ENCODE measurements at places on chromosomes 16 and 17.
A peak's percentile ranks its signal among the peaks of the same experiment; 100 is the strongest.

- no peak for DNase-seq
Observed at GRCh38 chr16:50322333-50322732, 46.5 kb downstream of the BRD7 start.

DNA sequence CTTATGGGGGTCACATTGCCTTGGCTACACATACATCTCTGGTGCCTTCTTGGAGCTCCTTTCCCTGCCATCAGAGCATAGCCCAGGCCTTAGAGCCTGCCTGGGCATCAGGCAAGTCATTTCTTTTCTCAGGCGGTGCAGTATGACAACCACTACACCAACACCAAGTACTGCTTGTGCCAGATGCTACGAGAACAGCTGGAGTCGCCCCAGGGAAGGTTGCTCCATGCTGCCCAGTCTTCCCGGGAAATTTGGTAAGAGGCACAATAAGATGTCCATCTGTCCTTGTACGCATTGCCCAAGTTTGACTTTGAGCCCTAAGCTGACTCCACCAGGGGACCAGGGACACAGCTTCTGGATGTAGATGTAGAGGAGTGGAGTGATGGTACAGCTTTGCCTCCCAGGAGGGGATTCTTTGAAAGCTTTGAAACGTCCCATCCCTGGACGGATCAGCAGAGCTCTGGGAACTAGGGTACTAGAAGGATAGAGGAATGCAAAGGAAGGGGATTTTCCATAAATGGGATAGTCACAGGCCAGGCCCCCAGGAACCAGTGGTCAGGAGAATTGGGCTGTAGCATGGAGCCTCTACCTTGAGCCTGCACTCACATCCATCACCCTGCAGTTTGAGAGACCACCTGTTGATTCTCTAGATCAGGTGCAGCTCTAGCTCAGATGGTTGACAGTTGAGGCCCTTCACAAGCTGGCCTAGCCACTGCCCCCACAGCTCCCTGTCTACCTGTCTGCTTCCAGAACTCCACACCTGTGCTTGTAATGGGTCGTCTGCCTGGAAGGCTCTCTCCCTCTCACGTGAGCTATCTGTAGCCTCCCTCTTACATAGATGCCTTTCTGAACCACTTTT, 11.0 kb upstream of the NFATC3 start:
- no peak for DNase-seq

- DNase-seq = no peak
Observed at GRCh38 chr16:82384017-82384416, 214.0 kb upstream of the MPHOSPH6 start.

DNA sequence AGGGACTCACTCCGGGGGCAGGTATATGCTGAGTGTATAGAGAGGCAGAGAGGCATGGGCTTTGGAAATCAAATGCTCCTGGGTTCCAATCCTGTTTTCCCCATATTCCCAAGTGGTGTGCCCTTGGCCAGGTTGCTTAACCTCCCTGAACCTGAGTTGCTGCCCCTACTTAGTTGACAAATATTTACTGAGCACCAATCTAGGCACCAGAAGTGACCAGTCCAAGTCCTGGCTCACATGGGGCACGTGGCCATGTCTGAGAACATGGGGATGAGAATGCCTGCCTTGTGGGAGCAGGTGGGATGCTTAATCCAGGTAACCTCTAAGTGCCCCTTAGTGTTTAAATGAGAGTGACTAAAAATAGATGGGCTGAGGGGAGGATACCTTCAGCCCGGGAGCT, 4.2 kb downstream of the SOCS3 start:
- DNase-seq = no peak

- no peak for DNase-seq
Observed at GRCh38 chr17:45107293-45108010, 24.9 kb downstream of the PLCD3 start.

- peak; percentile 33 for DNase-seq
Observed at GRCh38 chr17:19867329-19868078, at the start of gene ULK2. ULK2 (minus strand) TSS chr17:19867936; CDS start chr17:19867417, 519 bp downstream.

- no peak for DNase-seq
Observed at GRCh38 chr16:28974007-28974436, 556 bp upstream of the SPNS1 start.

DNA sequence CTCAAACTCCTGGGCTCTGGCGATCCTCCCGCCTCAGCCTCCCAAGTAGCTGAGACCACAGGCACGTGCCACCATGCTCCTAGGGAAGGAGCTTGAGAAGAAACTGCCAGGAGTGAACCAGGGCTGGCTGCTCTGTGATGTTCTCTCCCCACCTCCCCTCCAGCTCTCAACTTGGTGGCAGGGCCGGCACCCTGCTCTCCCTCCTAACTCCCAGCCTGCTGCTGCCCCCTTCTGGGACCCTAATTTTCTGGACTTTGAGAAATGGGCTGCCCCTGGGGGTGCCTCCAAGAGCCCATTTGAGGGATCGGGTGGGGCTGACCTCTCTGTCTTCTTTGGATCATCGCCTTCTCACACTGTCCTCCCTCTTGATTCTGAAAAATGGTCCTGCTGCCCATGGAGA, 14.9 kb upstream of the STAT3 start:
- no peak for DNase-seq

- DNase-seq = no peak
Observed at GRCh38 chr16:89922477-89922883, 662 bp upstream of the TUBB3 start.

DNA sequence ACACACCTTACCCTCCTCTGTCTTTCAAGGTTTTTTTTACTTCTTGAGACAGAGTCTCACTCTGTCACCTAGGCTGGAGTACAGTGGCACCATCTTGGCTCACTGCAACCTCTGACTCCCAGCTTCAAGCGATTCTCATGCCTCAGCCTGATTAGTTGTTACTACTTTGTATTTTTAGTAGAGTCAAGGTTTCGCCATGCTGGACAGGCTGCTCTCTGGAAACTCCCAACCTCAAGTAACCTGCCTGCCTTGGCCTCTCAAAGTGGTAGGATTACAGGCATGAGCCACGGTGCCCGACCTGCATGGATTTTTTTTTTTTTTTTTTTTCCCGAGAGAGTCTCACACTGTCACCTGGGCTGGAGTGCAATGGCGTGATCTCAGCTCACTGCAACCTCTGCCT, 273.2 kb downstream of the RBFOX1 start:
- DNase-seq = no peak

DNA sequence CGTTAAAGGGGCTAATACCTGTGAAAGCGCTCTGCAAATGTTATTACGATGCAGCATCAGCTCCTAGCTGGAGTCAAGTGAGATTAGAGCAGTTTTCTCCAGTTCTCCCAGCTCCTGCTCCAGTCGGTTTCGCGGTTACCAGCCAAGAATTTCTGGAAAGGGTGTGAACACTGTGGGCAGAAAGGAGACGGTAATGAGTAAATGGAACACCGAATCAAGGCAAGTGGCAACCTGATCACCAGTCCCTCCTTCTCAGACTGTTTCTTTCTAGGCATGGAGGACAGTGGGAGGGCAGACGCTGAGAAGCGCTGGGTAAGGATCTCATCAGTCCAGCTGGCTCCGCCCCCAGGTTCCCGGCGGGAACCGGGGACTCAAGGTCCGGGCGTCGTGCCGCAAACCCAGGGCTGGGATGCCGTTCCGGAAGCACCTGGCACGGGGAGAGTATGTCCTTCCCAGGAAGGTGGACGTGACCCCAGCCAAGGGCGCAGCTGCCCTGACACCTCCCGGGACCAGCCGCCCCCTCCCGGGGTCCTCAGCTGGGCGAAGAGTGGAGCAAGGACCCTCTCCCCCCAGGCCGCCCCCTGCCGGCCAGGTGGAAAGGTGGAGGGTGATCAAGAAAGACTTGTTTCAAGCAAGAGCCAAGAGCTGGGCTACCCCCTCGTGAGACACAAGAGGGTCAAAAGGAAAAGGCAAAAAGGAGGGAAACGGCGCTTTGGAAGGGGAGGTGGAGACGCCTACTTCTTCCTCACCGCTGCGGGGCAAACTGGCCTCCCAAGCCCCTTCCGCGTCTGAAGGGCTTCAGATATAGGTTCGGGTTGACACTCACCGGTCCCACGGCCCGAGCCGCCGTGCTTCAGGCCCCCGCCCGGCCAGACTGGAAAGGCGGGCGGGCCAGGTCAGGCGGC, 481 bp downstream of the MYO19 start:
- DNase-seq = peak; percentile 61

- DNase-seq = no peak
Observed at GRCh38 chr16:66120656-66121055, 245.8 kb upstream of the CDH5 start.

GRCh38 chr16:8943966-8944759, 19.5 kb downstream of the USP7 start:
- no peak for DNase-seq

DNA sequence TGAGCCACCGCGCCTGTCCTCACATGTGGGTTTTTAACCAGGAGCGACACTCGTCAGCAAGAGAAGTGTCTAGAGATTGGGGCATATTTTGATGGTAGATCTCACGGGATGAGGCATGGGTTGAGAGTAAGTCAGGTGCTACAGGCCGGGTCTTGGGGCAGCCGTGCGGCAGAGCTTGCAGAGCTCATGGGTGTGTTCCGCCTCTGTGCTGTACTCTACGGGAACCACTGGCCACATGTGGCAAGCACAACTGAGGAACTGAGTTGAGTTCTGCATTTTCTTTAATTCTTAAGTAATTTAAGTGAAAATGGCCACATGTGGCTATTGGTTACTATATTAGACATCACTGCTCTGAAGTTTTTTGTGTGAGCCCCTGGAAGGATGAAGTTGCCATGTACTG, 9.6 kb downstream of the CLUAP1 start:
- no peak for DNase-seq

- DNase-seq = no peak
Observed at GRCh38 chr16:64364894-64365293, 757.0 kb downstream of the CDH11 start.

DNA sequence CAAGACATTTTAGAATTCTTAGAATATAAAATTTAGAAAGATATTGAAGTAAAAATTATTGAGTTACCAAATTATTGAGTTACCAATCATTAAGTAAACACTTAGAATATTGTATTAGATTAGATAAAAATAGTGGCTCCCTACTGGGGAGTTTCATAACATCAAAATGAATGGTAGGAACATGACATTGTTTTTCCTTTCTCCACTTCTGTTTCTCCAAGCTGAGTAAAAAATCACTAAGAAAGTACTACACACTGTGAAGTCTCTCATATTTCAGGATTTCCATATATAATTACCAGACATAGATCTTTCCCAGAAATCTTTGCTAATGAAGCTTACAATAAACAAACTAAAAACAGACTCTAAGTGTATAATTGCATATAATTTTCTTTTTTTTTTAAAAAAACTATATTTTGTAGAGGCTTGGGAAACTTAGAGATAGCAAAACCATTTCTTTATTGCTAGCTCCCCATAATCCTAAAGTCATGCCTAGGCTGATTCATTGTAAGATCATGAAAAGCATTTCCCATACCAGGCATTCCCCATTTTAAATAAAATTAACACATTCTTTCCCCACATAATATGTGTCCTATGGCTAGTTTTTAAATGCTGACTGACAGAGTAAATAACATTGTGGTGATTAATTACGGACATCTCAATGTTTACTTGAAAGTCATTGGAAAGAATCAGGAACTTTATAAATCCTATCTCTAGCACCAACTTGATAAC, 1408.7 kb upstream of the GOT2 start:
- no peak for DNase-seq

DNA sequence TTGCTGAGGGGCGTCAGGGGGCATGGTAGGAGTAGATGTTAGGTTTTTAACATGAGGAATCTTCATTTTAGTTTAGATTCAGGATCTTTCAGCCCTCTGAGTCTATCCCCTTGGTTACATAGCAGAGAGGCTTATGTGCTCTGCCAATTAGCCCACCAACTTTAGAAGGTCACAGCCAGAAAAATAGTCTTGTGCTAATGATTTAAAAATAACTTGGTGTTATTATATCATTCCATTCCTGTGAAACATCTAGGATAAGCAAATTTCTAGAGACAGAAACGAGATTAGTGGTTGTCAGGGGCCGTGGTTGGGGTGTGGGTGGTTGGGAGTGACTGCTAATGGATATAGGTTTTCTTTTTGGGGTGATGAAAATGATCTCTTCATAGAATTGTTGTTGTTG, 183.7 kb downstream of the SNX29 start:
- DNase-seq = no peak

DNA sequence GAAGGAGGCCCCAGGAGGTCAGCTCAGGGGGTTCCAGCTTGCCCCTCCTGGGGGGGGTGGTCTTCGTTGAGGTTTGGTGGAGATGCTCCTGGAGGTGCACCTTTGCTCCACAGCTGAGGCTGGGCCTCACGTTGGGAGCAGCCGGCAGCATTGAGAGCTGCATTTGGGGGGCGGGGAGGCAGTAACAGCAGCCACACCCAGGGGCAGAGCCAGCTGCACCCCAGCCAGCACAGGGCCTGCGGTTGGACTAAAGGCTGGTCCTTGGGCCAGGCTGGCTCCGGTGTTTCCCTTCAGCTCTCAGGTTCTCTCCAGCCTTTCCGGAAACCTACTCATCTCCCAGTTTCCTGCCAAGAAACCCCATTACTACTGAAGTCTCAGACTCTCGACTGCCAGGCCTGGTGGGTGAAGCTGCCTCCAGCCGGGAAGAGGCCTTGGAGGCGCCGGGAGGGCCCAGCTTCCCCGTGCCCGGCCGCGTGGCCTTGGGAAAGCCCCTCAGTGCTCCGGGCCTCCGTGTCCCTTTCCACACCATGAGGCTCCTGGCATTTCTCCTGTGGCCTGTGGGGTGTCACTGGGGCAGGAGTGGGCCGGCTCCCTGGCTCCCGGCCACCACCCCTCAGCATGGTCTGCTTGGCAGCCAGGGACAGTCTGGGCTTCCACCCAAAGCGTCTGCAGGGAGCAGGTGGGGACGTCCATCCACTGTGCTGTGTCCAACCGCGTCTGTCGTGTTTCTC, 14.0 kb upstream of the BAIAP2 start:
- no peak for DNase-seq

GRCh38 chr17:62626719-62627218, 701 bp upstream of the MRC2 start:
- no peak for DNase-seq

GRCh38 chr16:10667239-10667638, 27.5 kb downstream of the TEKT5 start:
- DNase-seq = no peak

DNA sequence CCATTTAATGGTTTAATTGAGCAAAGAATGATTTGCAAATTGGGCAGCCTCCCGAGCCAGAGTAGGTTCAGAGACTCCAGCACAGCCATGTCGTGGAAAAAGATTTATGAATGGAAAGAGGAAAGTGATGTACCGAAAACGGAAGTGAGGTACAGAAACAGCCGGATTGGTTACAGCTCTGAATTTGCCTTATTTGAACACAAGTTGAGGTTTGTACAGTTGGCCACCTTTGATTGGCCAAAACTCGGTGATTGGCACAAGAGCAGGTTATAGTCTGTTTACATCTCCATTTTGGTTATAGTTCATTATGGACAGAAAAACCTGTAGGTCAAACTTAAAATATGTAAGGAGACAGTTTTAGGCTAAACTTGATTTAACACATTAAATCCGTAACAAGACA, 44.5 kb downstream of the TENT4B start:
- no peak for DNase-seq

DNA sequence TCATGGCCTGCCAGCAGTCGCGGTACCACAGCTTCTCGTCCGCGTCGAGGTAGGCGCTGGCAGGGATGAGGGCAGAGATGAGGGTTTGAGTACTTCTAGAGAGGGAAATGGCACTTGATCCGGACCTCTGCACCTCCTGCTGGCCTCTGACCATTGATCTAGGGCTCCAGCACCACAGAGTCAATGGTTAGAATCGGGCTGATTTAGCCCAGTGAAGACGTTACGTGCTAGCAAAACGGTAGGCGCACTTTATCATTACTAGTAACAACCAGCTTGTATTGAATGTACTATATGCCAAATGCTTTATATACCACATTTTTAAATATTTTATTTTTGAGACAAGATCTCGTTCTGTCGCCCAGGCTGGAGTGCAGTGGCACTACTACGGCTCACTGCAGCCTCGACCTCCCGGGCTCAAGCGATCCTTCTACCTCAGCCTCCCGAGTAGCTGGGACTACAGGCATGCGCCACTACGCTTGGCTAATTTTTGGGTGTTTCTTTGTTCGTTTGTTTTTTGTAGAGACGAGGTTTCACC, 526 bp downstream of the TSNAXIP1 start:
- DNase-seq = no peak

All from prostate gland (tissue), 2 donors.